ENCODE measurements at places on chromosomes 2 and 18.

DNA sequence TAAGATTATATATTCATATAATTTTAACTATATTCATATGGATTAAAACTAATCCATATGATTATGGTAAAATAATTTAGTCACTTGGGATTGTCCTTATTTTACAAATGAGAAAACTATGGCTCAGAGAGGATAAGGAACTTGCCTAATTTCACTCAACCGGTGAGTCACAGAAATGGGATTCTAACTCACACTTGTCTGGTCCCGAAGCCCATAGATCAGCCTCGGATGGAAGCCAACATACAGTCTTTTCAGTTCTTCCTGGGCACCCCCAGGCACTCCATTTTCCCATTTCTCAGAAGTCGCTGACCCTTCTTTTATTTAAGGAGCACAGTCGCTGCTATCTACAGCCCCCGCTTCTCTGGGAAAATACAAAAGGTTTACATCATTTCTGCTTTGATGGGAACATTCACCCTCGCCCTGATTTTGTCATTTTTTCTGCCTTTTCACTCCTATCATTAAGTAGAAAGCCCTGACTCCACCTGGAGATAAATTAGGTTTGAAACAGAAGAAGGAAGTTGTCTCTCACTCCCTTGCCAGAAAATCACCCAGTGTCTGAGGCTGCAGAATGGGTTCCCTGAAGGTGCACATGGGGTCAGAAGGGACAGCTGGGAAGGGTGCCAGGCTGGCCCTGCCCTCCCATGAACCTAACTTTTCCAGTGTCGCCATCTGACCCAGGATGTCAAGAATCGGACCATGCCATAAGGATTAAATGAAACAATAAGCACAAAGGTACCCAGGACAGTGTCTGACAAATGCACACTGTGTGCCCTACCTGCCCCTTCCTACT lies 36.6 kb downstream of the CYP1B1 start:
- DNase-seq: no peak

GRCh38 chr2:204545861-204546735 lies 823 bp downstream of the PARD3B start:
- no peak for DNase-seq

DNA sequence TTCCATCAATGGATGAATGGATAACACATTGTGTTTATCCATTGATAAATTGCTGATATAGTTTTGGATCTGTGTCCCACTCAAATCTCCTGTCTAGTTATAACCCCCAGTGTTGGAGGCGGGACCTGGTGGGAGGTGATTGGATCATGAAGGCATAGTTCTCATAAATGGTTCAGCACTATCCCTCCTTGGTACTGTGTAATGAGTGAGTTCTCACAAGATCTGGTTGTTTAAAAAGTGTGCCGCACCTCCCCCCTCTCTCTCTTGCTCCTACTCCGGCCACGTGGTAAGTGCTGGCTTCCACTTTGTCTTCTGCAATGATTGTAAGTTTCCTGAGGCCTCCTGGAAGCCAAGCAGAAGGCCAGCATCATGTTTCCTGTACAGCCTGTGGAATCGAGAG lies 23.9 kb upstream of the SPATA3 start:
- no peak for DNase-seq

DNA sequence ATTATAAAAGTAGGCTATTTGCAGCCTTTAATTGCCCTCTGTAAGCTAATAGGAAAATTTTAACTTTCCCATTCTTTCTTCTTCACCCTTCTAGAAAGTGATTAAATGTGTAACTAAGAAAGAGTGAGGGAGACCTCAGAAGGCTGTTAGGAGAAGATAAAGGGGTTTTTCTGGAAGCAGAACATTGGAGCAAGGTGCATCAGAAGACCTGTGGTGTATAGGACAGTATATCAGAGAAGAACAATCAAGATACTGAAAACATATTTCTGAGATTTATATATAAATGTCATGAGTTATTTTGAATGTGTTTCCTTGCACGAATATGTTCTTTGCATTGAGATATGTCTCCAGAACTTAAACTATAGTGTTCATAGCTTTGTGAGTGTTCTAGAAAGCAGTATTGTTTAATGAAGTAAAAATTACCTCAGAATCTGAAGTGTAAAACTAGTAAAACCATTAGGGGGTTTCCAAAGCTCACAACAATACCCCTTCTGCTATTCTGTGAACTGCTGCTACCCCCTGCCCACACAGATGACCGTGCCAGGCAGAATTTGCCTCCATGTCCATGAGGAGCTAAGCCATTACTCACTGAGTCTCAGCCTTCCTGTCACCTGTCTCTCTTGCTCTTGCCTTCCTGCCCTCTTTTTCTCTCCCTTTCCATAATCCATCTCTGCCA lies 537.9 kb downstream of the EPHA4 start:
- DNase-seq: no peak

DNA sequence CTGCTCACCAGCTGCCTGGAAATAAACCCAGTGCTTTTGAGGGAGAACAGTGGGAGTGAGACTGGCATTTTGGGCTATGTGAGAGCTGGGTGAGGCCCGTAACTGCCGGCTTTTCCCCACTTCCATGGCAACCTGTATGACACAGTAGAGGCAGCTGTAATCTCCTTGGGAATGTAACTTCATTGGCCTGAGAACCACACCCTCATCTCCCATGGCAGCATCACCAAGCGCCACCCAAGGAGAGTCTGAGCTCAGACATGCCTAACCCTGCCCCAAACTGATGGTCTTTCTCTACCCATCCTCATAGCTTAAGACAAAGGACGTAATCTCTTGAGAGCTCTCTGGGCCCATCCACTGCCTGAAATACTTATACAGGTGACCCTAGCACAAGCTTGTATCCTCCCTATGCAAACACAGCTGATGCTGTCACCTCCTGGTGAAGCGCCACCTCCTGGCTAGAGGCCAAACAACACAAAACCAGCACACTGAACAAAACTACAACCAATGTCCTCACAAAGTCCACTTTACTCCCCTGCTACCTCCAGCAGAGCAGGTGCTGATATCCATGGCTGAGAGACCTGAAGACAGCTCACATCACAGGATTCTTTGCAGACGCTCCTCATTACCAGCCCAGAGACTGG lies 763.4 kb upstream of the NRXN1 start:
- no peak for DNase-seq

GRCh38 chr2:240437861-240438809 lies 2.7 kb downstream of the GPC1 start:
- DNase-seq: peak; percentile 89

- DNase-seq: no peak
Measured at GRCh38 chr2:138490673-138491494, 10.7 kb upstream of the SPOPL start.

DNA sequence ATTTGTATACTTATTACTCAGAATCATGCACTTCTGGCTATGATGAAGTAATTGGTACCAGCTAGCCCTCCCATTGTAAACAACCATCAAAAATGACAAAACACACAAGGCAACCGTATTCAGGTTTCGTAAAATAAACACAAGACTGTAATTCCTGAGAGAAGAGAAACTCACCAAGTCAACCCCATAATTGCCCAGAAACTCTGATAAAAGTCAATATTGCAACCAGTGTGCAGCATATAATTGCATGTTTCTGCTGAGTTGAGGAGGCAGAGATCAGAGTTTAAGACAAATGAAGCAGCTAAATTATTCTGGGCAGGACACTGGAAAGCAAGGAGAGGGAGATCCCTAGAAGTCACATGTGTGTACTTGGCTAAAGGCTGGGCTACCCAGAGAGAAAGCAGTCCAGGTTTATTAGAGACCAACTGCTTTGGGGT lies 90.3 kb downstream of the ROCK2 start:
- no peak for DNase-seq

DNA sequence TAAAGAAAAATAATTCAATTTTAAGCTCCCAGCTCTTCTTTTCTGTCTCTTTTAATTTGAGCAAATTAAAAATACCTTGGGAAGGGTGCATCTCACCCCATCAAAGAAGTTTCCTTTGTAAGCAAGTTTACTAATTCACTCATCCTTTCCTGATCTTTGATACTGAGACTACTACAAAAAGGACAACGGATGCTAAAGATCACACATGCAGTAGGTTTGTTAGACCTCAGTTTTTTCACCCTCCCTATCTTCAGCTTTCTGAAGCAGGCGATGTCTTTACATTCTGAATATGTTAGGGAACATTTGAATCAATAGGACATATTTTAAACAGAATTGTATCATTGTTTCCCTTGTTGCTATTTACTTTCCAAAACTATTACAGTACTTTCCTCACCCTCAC lies 6.0 kb upstream of the HNRNPLL start:
- no peak for DNase-seq

GRCh38 chr2:113309655-113310387 lies 31.1 kb upstream of the PAX8 start:
- DNase-seq: no peak

GRCh38 chr2:34570266-34570872 lies 971.3 kb upstream of the FAM98A start:
- peak; percentile 5 for DNase-seq

DNA sequence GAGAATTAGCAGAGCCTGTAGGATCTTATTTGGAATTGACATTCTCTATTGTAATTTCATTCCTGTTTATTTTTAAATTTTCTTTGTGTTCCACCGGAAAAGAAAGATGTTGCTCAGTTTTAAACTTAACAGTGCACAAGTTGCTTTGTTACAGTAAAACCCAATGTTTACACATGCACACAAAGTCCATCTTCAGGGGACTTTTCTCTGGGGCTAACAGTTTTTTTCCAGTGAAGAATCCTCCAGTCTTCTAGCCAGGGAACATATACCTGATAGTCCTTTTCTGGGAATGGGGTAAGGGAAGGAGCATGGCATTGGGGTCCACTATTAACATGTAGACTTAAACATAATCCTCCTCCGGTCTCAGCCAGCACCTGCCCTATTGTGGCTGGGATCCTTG lies 25.2 kb upstream of the MRPL33 start:
- no peak for DNase-seq

GRCh38 chr18:75507636-75508035 lies 80.1 kb upstream of the SMIM21 start:
- no peak for DNase-seq

DNA sequence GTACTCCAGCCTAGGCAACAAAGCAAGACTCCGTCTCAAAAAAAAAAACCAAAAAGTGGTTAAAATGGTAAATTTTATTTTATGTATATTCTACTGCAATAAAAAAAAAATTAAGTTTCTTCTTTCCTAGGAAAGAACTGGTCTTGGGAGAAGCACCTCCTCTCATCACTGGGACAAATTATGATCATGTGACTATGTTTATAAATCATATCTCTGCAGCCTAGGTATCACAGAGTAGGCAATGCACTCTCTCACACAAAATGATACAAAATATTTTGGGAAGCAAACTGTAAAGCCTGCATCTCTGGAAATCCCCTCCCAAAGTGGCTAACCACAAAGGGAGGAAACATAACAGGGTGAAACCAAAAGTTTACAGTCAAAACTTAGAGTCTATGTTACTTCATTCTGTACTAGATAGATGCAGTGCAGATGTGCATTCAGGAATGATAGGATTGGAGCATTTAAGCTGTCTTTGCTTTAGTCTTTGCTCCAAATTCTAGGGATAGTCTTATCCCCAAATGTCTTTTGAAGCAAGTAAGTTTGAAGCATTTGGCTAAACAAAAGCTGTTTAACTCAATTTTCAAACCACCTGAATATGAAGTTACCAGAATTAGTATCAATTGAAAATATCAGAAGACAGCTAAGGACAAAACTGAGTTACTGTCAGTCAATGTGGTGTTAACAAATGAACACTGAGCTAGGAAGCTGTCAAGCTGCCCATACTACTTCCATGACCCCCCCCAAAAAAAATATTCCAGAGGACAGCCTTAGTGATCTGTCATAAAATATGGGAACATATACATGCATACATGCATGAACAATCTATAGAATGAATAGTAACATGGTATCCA lies 21.1 kb upstream of the MALT1 start:
- DNase-seq: no peak

- no peak for DNase-seq
Measured at GRCh38 chr2:127465258-127465657, 47.0 kb downstream of the PROC start.
